Heart right ventricle (tissue), 16 donors: ENCODE measurements at places on chromosomes 5 and 9.

DNA sequence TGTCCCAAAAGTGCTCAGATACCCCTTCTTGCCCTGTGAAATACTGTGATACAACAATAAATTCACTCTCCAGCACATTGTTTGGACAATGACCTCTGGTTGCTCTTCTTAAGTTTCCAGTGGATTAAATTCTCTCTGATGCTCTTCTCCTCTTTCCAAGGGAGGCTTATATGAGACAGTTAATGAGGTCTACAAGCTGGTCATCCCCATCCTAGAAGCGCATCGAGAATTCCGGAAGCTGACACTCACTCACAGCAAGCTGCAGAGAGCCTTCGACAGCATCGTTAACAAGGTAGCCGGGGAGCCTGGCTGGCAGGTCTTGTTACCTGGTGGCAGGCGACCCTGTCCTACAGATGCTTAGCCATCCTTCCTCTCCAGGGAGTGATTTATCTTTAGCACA lies 226.5 kb downstream of the DOCK8 start:
- H3K4me3 ChIP-seq, result no peak overlapping the region
- peaks cover 100% of the 10 kb centered on the region for H3K36me3 ChIP-seq
- H3K27me3 ChIP-seq, result no peaks in the 10 kb centered on the region
- peaks cover 23% of the 10 kb centered on the region for H3K4me1 ChIP-seq
- no peak overlapping the region for H3K27ac ChIP-seq
- no peak for DNase-seq

DNA sequence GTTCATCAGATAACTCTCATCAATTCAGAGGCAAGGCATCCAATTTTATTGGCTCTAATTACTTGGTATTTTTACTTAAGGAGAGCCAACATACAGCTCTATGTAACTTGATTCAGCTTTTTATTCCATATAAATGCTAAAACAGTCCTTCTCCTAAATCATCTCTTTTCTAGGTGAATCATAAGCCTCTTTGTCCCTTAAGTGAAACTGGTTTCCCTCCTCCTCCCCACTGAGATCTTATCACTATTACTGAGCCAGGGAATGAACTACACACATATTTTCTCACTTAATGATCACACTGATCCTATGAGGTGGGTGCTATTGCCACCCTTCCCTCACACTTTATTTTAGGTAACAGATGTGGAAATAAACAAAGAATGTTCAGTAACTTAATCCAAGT lies 1143.8 kb downstream of the MAT2B start:
- DNase-seq, result no peak
- no peak overlapping the region for H3K27ac ChIP-seq
- no peaks in the 10 kb centered on the region for H3K27me3 ChIP-seq
- no peaks in the 10 kb centered on the region for H3K4me1 ChIP-seq
- no peaks in the 10 kb centered on the region for H3K36me3 ChIP-seq

GRCh38 chr5:1172670-1173404 lies 28.6 kb upstream of the SLC6A19 start:
- no peaks in the 10 kb centered on the region for H3K36me3 ChIP-seq
- H3K4me1 ChIP-seq, result peaks cover 6% of the 10 kb centered on the region
- H3K4me3 ChIP-seq, result no peak overlapping the region
- no peak overlapping the region for H3K27ac ChIP-seq
- DNase-seq, result no peak
- no peaks in the 10 kb centered on the region for H3K27me3 ChIP-seq

DNA sequence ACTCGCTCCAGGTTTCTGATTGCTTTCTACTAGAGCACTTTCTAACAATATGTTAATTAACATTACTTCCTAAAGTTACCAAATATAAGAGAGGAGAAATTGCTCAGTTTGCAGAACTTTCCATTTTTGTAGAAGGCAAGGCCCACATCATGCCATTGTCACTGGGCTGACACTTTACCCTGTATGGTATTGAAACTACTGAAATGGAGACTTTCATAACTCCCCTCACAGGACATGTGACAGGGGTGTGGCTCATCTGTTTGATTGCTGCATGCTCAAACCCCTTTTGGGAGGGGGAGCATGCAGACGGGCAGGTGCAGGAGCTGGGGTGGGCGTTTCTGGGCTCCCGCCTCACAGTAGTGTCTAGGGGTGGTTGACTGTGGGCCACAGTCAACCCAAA lies 206.3 kb upstream of the GHR start:
- no peak for DNase-seq
- H3K27ac ChIP-seq, result no peak overlapping the region
- no peak overlapping the region for H3K4me3 ChIP-seq
- H3K4me1 ChIP-seq, result no peaks in the 10 kb centered on the region
- no peaks in the 10 kb centered on the region for H3K36me3 ChIP-seq
- H3K27me3 ChIP-seq, result no peaks in the 10 kb centered on the region

DNA sequence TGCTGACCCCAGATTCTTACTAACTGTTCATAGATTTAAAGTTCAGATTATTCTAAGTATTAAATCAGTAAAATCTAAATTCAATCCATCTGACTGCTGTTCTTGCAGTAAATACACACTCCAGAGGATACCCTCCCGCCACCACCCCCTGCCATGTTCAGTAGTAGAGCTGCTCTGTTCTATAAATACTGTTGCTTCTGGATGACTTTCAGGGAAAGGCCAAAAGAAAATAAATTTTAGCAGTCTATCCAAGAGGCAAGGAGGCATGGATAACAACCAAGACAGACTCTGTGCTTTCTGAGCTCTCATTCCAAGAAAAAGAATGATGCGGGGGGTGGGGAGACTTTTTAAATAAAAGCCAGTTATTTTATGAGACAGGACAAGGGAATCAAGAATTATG lies 115.1 kb downstream of the ADAMTS6 start:
- no peak overlapping the region for H3K4me3 ChIP-seq
- no peaks in the 10 kb centered on the region for H3K4me1 ChIP-seq
- no peak overlapping the region for H3K27ac ChIP-seq
- H3K36me3 ChIP-seq, result no peaks in the 10 kb centered on the region

GRCh38 chr5:35778259-35778769 lies 78.4 kb upstream of the IL7R start:
- H3K27ac ChIP-seq, result no peak overlapping the region
- H3K4me3 ChIP-seq, result no peak overlapping the region
- peaks cover 14% of the 10 kb centered on the region for H3K4me1 ChIP-seq
- DNase-seq, result no peak
- H3K27me3 ChIP-seq, result no peaks in the 10 kb centered on the region

GRCh38 chr5:139552893-139553575 lies 8.1 kb upstream of the UBE2D2 start:
- no peak overlapping the region for H3K27ac ChIP-seq
- H3K4me3 ChIP-seq, result no peak overlapping the region
- no peaks in the 10 kb centered on the region for H3K4me1 ChIP-seq

DNA sequence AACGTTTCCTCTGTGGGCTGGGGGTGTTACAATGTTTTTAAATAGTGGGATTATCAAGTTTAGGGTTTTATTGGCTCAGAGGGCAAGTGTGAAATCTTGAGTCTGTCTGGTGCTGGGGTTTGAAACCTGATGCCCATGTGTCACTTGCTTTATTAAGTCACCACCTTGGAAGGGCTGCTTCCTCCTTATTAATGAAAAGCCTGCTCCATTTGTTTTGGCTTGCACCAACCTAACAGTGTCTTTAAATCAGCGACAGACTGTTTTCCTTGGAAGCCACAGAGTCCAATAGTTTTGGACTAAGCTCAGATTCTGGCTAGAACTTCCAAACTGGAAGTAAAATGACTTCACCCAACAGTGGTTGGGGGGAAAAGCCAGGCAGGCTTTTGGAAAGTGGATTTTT lies 10.7 kb upstream of the PALM2AKAP2 start:
- H3K4me3 ChIP-seq, result no peak overlapping the region
- H3K27me3 ChIP-seq, result no peaks in the 10 kb centered on the region
- peaks cover 20% of the 10 kb centered on the region for H3K4me1 ChIP-seq

- H3K4me1 ChIP-seq, result no peaks in the 10 kb centered on the region
- peak overlapping the region; percentile 54 for H3K4me3 ChIP-seq
- H3K36me3 ChIP-seq, result no peaks in the 10 kb centered on the region
- no peak for DNase-seq
- peaks cover 27% of the 10 kb centered on the region for H3K27me3 ChIP-seq
Observed at GRCh38 chr9:97039514-97039860, 545 bp upstream of the CTSV start.

GRCh38 chr9:21408817-21409216 lies at the start of gene IFNA8:
Gene IFNA8 (plus strand): TSS chr9:21409117. CDS start chr9:21409177, 60 bp downstream.
- H3K36me3 ChIP-seq, result no peaks in the 10 kb centered on the region
- no peaks in the 10 kb centered on the region for H3K4me1 ChIP-seq
- DNase-seq, result no peak
- H3K27me3 ChIP-seq, result peaks cover 46% of the 10 kb centered on the region
- H3K27ac ChIP-seq, result no peak within 1 kb of the TSS

- no peak overlapping the region for H3K4me3 ChIP-seq
- no peak for DNase-seq
- no peaks in the 10 kb centered on the region for H3K36me3 ChIP-seq
- peaks cover 21% of the 10 kb centered on the region for H3K27me3 ChIP-seq
Observed at GRCh38 chr9:88071331-88071730, 66.9 kb downstream of the SPATA31C2 start.

DNA sequence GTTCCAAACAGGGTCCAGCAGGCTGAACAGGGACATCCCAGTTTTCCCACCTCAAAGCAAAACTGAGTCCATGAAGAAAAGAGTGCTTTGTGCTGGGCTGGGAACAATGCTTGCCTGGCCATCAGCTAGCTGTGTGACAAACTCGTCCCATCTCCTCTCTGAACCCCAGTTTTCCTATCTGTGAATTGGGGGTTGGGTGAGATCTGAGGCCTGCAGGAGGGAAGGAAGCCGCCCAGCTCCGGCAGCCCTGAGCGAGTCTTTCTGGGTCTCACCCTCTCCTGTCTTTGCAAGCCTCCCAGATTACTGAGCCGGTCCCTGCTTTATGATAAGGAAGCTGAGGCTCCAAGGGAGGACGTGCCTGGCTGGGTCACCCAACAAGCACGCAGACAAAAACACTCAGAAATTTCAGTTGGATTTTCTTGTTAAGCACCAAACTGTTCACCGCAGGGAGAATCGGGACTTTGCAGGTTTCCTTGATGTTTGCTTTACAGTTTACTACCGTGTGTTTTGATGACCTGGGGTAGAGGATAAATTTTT lies 82.6 kb upstream of the LMX1B start:
- no peak for DNase-seq
- H3K4me1 ChIP-seq, result peaks cover 6% of the 10 kb centered on the region
- H3K36me3 ChIP-seq, result no peaks in the 10 kb centered on the region

- no peak for DNase-seq
- H3K4me3 ChIP-seq, result no peak overlapping the region
- H3K4me1 ChIP-seq, result no peaks in the 10 kb centered on the region
- no peaks in the 10 kb centered on the region for H3K27me3 ChIP-seq
- H3K27ac ChIP-seq, result no peak overlapping the region
- H3K36me3 ChIP-seq, result no peaks in the 10 kb centered on the region
Observed at GRCh38 chr5:13045897-13046551, 898.5 kb downstream of the DNAH5 start.

- H3K4me3 ChIP-seq, result no peak overlapping the region
- no peaks in the 10 kb centered on the region for H3K4me1 ChIP-seq
- H3K27me3 ChIP-seq, result no peaks in the 10 kb centered on the region
- no peak for DNase-seq
- no peaks in the 10 kb centered on the region for H3K36me3 ChIP-seq
Observed at GRCh38 chr5:74149395-74149794, 491.1 kb downstream of the ENC1 start.

- H3K27ac ChIP-seq, result no peak within 1 kb of the TSS
- H3K4me3 ChIP-seq, result peak within 1 kb of the TSS; percentile 63
- peaks cover 63% of the 10 kb centered on the region for H3K27me3 ChIP-seq
Observed at GRCh38 chr5:55172937-55173686, at the start of gene CDC20B. Gene CDC20B (minus strand): TSS chr5:55173177. CDS start chr5:55173000, 177 bp downstream.

- H3K4me1 ChIP-seq, result no peaks in the 10 kb centered on the region
- no peaks in the 10 kb centered on the region for H3K27me3 ChIP-seq
- H3K4me3 ChIP-seq, result no peak overlapping the region
- no peak for DNase-seq
- no peak overlapping the region for H3K27ac ChIP-seq
Observed at GRCh38 chr5:80268916-80269315, 13.1 kb upstream of the SERINC5 start.

DNA sequence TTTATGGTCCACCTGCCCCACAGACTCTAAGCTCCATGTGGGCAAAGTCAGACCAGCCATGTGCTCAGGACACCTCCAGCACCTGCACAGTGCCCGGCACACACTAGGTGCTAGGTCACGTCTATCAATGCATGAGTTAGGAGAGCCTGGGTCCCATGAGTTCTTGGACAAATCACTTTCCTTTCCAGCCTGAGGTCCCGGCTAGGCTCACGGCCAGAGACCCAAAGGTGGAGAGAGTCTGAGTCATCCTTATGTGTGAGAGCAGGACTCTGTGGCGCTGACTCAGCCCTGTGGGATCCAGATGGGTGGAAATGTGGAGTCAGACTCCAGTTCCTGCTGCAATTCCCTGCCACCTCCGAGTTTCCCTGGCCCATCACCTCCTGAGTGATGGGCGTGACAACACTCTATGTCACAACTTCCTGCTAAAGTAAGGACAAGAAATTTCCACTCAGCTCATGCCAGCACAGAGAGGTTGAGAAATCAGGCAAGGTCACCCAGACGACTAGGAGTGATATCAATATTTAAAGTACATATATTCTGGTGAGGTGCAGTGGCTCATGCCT lies 2.5 kb upstream of the ST6GALNAC4 start:
- no peaks in the 10 kb centered on the region for H3K27me3 ChIP-seq
- H3K4me3 ChIP-seq, result no peak overlapping the region
- H3K27ac ChIP-seq, result no peak overlapping the region

DNA sequence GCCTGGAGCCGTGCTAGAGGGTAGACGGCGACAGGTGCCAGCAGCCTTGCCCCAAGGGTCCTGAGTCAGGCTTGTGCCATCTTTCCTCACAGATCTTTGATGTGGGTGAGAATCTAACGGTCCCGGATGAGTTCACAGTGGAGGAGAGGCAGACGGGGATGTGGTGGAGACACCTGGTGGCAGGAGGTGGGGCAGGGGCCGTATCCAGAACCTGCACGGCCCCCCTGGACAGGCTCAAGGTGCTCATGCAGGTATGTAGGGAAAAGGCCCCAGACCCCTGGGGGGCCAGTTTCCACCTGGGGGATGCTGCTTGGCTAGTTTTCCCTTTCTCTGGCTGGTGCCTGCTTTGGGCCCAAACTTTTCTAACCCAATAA lies 24.0 kb downstream of the PTGES2 start:
- no peak overlapping the region for H3K4me3 ChIP-seq
- no peak overlapping the region for H3K27ac ChIP-seq
- no peaks in the 10 kb centered on the region for H3K27me3 ChIP-seq
- H3K36me3 ChIP-seq, result peaks cover 30% of the 10 kb centered on the region

DNA sequence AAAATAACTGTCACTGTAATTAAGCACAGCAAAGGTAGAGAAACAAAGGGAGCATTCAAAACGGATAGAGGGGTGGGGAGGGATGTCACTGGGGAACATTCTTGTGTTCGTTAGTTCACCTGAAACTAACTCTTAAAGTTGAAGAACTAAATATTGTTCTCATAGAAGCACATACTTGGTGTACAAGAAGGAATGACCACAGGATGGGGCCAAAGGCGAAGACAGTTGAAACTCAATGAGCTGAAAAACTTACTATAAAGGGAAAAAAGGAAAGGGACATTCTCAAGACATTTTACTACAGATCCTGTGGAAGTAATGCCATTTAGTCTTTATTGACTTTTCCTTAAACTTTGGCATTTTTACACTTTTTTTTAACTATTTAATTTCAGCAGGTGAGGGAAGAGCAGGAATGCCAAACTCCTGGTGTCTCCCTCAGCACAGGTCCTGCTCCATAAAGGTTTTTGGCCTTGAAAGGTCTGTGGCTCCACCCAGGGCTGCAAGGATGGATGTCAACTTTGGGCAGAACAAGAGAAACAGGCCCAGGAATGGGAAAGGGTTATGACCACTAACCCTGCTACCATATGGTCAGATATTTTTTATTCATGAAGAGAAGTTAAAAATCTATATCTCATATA lies 197.6 kb upstream of the RASA1 start:
- no peak overlapping the region for H3K4me3 ChIP-seq
- peak; percentile 16 for DNase-seq
- H3K36me3 ChIP-seq, result no peaks in the 10 kb centered on the region
- H3K27ac ChIP-seq, result no peak overlapping the region
- H3K27me3 ChIP-seq, result no peaks in the 10 kb centered on the region
- no peaks in the 10 kb centered on the region for H3K4me1 ChIP-seq
